Prostate gland (tissue), 2 donors: ENCODE measurements at places on chromosomes 7 and 10.
A peak's percentile ranks its signal among the peaks of the same experiment; 100 is the strongest.

DNA sequence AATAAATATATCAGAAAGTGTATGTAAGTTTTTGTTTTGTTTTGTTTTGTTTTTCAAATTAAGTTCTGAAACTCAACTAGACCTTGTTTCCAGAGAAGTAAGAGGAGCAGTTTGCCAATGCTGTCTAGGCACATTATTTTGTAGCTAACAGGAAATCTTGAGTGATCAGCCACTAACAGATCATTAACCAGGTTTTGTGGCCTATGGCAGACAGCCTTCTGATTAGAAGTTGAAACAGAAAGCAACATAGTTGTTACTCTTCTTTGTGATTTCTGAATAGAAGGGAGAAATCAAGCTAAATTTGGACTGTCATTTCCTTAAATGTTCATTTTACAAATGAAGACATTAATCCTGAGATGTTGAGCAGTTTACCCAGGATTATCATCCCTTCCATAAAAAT, 142.6 kb downstream of the PLXDC2 start:
- no peaks in the 10 kb centered on the region for H3K4me1 ChIP-seq
- no peak overlapping the region for H3K27ac ChIP-seq
- no peaks in the 10 kb centered on the region for H3K36me3 ChIP-seq
- no peak for DNase-seq
- no peaks in the 10 kb centered on the region for H3K27me3 ChIP-seq

GRCh38 chr7:74525881-74526280, 72.2 kb downstream of the GTF2IRD1 start:
- no peak overlapping the region for H3K4me3 ChIP-seq
- H3K4me1 ChIP-seq = peaks cover 2% of the 10 kb centered on the region
- H3K27ac ChIP-seq = peak overlapping the region; percentile 45
- DNase-seq = peak; percentile 73

- no peaks in the 10 kb centered on the region for H3K27me3 ChIP-seq
- no peak overlapping the region for H3K4me3 ChIP-seq
- H3K36me3 ChIP-seq = no peaks in the 10 kb centered on the region
- no peak for DNase-seq
- H3K27ac ChIP-seq = no peak overlapping the region
Observed at GRCh38 chr7:77702968-77703472, 6.8 kb downstream of the RSBN1L start.

DNA sequence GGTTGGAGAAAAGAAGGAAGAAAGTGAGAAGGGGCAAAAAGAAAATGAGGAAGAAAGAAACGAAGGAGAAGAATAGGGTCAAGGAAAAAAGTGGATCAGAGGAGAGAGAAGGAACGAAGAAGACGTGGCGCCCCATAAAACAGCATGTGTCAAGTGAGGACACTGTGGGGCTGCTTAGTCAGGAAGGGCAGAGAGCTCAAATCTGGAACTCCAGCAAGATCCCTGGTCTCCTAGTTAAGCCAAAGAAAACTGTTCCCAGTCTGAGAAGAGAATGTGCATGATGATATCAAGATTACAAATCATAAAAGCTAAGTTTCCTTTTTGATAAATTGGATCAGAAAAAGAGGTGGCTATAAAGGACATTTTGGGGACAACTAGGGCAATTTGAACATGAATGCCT, 33.0 kb downstream of the CREB3L2 start:
- H3K4me1 ChIP-seq = peaks cover 6% of the 10 kb centered on the region
- no peak for DNase-seq
- no peaks in the 10 kb centered on the region for H3K27me3 ChIP-seq
